ENCODE measurements at places on chromosomes 11 and 22. TPM values are rescaled to one million over a fixed set of nuclear protein-coding genes. Genes with fewer than 3 reads are reported as not detected.

Gene OR8D4
- not detected for total RNA-seq

Gene OR5AL1
- total RNA-seq = not detected

Gene ADAMTS8
- not detected for total RNA-seq

Gene UBQLN3
- total RNA-seq = not detected

Gene NCF4
- total RNA-seq = 12.3 TPM

DNA sequence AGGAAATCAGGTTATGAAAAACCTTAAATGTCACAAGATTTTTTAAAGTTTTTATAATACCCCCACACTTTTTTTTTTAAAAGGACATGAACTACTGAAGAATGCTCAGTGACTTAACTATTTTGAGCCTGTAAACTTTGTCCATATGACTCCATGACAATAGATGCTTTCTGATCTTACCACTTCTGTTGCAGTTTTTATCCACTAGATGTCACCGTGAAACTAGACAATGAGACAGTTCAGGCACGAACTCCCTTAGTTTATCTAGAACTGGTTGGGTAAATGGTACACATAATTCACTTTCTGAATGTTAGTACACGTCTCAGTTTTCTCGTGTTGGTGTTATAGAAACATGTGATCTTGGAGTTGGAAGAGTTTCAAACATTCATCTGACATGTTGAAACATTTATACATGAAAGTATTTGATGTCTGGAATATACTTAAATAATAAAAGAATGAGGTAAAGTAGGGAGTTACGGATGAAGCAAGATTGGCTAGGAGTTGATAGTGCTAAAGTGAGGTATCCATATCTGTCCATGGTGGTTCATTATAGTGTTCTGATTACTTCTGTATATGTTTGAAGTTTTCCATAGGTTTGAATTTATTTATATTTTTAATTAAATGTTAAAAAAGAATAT, 8.1 kb downstream of the CCDC15 start:
- peaks cover 2% of the 10 kb centered on the region for H3K36me3 ChIP-seq
- H3K4me1 ChIP-seq = peaks cover 2% of the 10 kb centered on the region
- DNase-seq = peak; percentile 82
- no peaks in the 10 kb centered on the region for H3K27me3 ChIP-seq

- peaks cover 2% of the 10 kb centered on the region for H3K4me1 ChIP-seq
- no peak overlapping the region for H3K4me3 ChIP-seq
- no peak overlapping the region for H3K27ac ChIP-seq
Observed at GRCh38 chr11:13160346-13160745, 117.2 kb upstream of the BMAL1 start.

DNA sequence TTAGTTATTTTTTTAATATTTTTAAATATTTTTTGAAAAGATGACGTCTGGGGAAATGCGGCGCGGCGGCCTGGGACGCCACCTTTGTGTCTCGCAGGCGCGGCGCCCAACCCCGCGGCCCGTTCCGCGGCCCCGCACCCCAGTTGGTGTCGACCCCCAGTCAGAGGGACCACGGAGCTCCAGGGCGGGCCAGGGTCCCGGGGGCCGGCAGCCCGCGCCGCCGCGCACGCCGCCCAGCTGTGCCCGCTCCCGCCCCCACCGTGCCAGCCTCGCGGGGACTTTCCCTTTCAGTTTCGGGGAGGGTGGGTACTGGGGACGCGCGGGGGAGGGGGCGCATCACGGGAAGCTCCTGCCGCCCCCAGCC, 1.6 kb downstream of the CCND1 start:
- H3K4me1 ChIP-seq = peaks cover 5% of the 10 kb centered on the region
- H3K4me3 ChIP-seq = peak overlapping the region; percentile 59
- H3K27me3 ChIP-seq = peaks cover 31% of the 10 kb centered on the region
- peak; percentile 78 for DNase-seq

DNA sequence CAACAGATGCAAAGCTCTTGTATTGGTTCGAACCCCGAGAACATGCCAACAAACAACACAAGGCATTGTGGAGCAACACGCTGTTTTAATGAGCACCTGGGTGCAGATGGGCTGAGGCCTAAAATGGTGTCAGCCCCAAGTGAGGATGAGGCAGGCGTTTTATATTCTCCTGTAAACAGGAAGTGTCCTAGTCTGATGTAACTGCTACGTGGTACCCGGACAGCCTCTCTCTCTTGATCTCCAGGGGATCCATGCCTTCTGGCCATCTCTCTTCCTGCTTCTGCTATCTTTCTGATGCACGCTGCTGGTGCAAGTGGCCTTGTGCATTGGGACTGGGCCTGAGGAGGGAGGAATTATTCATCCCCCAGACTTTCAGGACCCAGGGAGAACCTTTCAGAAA, 19.4 kb upstream of the VSTM5 start:
- no peaks in the 10 kb centered on the region for H3K4me1 ChIP-seq
- no peak overlapping the region for H3K4me3 ChIP-seq
- H3K36me3 ChIP-seq = no peaks in the 10 kb centered on the region
- H3K27me3 ChIP-seq = peaks cover 8% of the 10 kb centered on the region
- no peak for DNase-seq
- no peak overlapping the region for H3K27ac ChIP-seq

DNA sequence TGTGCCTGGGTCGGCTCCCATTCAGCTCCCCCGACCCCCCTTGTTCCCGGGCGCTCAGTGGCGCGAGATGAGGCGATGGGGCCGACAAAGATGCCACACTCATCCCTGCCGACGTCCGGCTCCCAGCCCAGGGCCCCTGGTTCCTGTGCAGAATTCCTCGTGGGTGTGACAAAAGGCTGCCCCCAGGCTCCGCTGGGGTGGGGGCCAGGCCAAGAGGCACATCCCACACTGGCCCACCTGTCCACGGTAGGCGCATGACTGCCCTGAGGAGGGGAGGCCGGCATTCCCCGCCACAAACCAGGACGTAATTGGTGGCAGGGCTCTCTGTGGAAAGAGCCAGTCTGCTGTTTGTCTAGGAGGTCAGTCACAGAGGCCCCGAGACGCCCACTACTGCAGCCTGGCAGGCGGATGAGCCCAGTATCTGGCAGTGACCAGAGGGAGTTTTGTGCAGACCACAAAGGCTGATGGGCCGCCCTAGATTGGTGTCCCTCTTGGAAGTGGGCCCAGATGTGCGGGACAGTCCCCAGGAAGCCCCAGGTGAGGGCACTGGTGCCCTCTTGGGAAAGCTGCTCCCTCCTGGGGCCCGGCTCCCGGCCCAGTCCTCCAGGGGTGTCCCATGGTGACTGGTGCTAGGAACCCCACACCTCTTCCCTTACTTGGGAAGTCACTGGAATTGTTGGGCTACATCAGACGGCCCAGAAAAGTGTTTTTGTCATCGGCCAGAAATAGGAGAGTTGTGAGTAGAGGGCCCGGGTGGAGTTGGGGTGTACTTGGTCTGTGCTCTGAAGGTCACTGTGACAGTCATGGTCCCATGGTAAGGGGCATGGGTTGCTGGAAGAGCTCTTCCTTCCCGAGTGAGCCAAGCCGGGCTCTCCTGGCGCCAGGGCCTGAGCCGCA, 5.8 kb downstream of the CCND1 start:
- peaks cover 2% of the 10 kb centered on the region for H3K27me3 ChIP-seq
- H3K27ac ChIP-seq = no peak overlapping the region
- H3K4me1 ChIP-seq = no peaks in the 10 kb centered on the region
- no peak overlapping the region for H3K4me3 ChIP-seq
- no peak for DNase-seq

- H3K4me3 ChIP-seq = no peak overlapping the region
- no peaks in the 10 kb centered on the region for H3K4me1 ChIP-seq
- H3K27ac ChIP-seq = no peak overlapping the region
- peaks cover 3% of the 10 kb centered on the region for H3K27me3 ChIP-seq
- DNase-seq = no peak
Observed at GRCh38 chr11:18927550-18928322, 11.5 kb downstream of the MRGPRX1 start.

GRCh38 chr11:67496113-67496512, 9.1 kb downstream of the PITPNM1 start:
- H3K27me3 ChIP-seq = no peaks in the 10 kb centered on the region
- DNase-seq = no peak
- peaks cover 52% of the 10 kb centered on the region for H3K36me3 ChIP-seq
- H3K27ac ChIP-seq = no peak overlapping the region
- peaks cover 11% of the 10 kb centered on the region for H3K4me1 ChIP-seq

DNA sequence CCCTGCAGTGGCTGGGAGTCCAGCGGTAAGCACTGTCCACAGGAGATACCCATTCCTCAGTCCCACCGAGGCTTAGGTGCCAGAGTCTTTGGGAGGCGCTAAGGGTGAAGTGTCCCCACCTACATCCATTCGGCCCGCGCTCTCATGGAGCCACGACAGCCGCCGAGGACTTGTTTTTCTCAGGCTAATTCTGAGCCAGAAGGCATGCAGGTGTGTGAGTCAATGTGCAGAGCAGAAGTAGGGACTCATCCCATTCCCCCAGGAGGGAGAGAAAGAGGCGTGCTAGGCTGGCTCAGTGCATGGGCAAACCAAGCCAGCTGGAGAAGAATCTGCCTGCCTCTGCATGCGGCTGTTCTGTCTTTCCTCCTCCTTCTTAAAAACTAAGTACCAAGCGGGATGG, 46.6 kb downstream of the KCNC1 start:
- H3K27me3 ChIP-seq = no peaks in the 10 kb centered on the region
- no peak overlapping the region for H3K27ac ChIP-seq
- DNase-seq = no peak

DNA sequence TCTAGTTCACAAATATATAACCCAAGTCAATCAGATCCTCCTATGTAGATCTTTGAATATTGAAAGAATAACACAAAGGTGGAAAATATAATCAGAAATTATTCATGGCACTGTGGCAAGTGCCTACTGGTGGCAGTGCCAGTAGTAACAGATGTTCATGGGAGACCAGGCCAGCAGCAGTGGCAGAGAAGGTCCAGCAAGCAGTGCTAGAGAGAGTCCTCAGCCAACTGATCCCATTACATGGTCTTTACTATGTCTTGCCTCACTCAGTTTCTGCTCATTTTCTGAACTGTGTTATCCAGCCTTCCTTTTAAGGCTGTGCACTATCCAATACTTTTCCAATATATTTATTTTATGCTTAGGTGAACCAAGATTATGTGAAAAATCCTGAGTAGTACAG, 124.9 kb downstream of the MRTFA start:
- peaks cover 6% of the 10 kb centered on the region for H3K4me1 ChIP-seq
- DNase-seq = no peak
- H3K4me3 ChIP-seq = no peak overlapping the region
- H3K27ac ChIP-seq = no peak overlapping the region

DNA sequence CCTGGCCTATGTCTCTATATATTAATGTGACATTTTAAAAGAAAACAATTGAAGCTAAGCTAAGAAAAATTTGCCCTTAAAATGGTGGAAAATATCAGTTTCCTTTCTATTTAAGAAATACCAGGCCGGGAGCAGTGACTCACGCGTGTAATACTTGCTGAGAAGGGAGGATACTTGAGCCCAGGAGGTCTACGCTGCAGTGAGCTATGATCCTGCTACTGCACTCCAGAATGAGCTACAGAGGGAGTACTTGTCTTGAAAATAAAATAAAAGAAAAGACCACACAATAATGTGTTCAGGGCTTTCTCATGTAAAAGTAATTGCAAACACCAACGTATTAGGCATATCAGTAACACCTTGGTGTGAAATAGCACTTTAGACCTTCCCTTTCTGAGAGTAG, 1.4 kb upstream of the PRSS23 start:
- DNase-seq = no peak
- peaks cover 26% of the 10 kb centered on the region for H3K4me1 ChIP-seq
- H3K36me3 ChIP-seq = no peaks in the 10 kb centered on the region
- peaks cover 40% of the 10 kb centered on the region for H3K27me3 ChIP-seq

GRCh38 chr11:14898355-14898754, 6.3 kb upstream of the CYP2R1 start:
- H3K27me3 ChIP-seq = no peaks in the 10 kb centered on the region
- no peak overlapping the region for H3K27ac ChIP-seq
- no peak overlapping the region for H3K4me3 ChIP-seq
- peak; percentile 29 for DNase-seq
- H3K36me3 ChIP-seq = peaks cover 2% of the 10 kb centered on the region
- H3K4me1 ChIP-seq = peaks cover 24% of the 10 kb centered on the region
